ENCODE measurements at places on chromosomes 16 and 17.

GRCh38 chr17:65143889-65144604 lies 6.9 kb downstream of the RGS9 start:
- no peak for DNase-seq

DNA sequence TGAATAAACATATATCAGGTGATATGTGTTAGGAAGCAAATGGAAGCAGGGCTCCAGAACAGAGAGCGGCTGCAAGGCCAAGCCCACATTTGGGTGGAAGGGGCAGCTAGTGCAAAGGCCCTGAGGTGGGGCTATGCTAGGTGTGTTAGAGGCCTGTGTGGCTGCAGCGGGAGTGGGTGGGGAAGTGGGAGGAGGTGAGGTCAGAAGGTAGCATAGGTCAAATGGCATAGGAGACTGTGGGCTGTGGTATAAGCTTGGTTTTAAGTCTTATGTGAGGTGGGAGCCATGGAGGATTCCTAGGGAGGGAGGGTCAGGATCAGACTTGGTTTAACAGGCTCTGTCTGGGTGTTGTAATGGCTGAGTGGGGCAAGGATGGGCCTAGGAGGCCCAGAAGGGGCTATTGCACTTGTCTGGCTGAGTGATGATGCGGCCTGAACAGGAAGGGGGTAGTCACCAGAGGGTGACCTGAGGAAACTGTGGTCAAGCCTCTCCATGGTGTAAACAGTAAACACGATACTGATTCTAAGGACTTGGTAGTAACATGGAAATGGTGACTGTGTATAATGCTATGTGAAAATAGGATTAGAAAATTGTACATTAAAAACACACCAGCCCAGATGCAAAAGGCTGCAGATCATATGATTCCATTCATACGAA lies 31.1 kb downstream of the RAI1 start:
- no peak for DNase-seq

GRCh38 chr17:29094101-29094708 lies 51.3 kb downstream of the PIPOX start:
- DNase-seq: no peak

- no peak for DNase-seq
Measured at GRCh38 chr17:51941272-51941671, 217.2 kb downstream of the CA10 start.

DNA sequence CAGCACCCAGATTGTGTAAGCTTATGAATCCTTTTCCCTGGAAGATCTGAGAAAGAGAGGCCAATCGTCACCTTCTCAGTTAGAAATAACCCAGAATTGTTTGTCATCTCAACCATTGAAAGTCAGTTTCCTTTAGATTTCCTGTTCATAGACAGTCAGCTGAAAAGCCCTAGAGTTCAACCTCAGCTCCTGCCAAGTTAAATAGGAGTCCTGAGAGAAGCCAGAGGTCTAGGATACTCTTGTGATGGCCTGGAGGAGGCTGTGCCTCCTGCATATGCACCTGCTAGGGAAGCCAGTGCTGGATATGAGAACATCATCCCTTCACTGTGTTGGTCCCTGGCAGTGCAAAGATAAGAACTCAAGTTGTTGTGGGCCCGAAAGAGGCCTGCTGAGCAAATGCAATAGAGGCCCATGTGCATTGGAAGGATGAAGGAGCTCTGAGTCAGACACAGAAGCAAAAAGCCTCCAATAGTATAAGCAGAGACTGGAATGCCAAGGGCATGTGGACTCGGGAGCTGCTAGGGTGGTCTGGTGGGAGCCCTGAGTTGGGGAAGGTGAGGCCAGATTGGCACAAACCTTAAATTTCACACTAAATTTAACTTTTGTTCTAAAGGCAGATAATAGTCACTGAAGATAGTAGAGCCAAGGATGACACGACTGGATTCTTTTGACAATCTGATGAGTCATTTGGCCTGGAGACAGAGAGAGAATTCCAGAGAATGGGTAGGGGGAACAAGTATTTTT lies 520.9 kb upstream of the CDH5 start:
- DNase-seq: no peak

- DNase-seq: no peak
Measured at GRCh38 chr17:54992797-54993639, 24.5 kb downstream of the STXBP4 start.
